Stimulated activated CD4-positive, alpha-beta T cell treated with anti-CD3 and anti-CD28 coated beads, TNF-alpha, amount 100 ng/mL, for 48 hours (primary cell): ENCODE measurements at places on chromosomes 6 and 20.

DNA sequence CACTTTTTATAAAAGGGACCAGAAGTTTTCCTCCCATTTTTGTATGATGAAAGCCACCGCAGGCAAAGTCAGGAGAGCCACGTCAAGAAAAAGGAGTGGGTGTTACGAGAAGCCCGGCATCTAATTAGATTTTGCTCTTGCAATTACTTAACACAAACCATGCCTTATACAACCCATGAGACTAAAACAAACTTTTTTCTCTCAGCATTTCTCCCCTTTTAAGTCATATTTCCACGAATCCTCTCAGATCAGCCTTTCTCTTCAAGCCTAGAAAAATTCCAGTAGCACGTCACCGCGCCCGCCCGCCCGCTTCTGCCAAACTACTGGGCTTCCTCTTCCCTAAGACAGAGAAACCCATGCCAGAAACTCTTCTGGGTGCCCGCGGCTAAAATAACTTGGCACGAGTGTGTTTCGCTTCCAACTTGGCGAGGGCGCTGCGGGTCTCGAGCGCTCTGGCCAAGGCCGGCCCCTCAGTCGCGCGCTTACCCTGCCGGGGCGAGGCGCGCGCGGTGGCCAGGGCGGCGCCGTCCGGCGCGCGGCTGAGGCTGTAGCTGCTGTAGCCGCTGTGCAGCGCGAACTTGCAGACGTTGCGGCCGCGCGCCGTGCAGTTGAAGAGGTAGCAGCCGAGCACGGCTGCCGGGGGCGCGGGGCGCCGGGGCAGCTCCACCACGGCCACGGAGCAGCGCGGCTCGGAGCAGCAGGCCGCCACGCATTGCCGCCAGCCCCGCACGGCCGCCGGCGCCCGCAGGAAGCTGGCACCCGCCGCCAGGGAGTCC lies 1.0 kb downstream of the LRP11 start:
- DNase-seq = peak; percentile 32

- DNase-seq = peak; percentile 45
These were observed 32.7 kb upstream of the ID4 start for GRCh38 chr6:19804205-19805128.

DNA sequence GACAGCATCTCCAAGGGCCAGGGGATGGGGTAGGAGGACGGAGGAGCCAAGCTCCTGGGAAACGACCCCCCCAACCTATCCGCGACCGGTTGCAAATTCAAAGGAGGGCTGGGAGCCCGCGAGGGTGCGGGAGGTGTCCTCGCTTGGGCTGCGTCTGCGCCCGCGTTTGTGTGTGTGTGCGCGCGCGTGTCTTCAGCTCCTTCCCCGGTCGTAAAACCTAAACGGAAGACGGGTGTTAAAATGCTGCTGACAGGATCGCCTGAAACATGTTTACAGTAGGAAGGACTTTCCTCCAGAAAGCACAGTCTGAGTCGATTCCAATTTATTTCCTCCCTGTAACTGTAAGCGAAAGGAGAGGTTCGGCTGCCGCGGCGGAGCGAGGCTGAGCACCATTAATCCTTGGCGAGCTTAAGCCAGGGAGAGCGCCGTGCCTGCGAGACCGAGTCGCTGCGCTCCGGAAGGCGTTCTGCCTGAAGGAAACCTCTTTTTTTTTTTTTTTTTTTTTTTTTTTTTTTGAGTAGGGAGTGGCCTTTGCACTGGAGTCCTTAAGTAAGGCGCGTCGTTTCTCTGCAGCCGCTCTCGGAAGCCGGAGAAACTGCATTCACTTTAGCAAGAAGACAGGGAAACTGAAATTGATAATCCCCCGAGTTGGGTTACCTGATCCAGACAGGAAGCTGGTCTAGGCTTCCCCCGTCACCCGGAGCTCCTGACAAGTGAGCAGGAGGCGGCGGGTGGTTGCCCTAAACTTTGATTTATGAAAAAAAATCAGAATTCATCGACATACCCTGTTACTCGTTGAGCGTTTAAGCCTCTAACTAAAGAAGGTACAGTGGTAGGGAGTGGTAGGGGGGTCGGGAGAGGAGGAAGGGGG lies 4.8 kb upstream of the SOX4 start:
- no peak for DNase-seq

DNA sequence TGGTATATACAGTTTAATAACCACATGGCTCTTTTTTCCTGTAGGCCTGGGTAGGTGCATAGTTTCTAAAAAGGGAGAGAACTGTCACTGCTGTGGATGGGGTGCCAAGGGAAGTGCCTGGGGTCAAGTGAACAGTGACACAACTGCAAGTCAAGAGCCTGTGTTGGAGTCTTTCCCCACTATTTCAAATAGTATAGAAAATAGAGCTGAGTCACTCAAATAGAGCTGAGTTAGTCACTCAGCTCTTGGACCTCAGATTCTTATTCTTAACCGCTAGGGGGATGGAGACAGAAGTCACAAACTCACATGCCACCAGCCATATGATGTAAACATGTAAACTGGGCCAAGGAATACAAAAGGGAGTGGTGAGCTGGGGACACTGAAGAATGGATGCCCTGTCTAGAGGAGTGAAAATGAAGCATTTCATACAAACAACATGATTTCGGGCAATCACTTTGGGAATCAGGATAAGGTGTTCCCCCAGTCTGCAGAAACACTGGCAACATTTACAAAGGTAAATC lies 2.1 kb downstream of the NQO2 start:
- no peak for DNase-seq

DNA sequence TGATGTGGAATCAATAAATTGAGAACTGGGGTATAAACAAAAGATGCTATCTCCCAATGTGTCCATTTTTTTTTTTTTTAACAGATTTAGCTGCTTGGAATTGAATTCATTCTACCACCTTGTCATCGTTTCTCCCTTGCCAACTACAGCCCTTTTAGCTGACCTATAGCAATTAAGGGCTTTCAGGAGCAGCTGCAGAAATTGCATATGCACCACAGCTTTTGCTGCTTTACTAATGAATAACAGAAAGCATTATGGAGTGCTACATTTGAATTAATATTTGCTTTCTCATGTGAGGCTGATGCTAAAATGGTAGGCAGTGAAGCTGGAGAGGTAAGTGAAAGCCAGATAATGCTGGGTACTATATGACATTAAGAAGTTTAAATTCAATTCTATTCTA lies 5.7 kb downstream of the SESN1 start:
- no peak for DNase-seq

- no peak for DNase-seq
These were observed 327.0 kb downstream of the BMP2 start for GRCh38 chr20:7094438-7094997.

DNA sequence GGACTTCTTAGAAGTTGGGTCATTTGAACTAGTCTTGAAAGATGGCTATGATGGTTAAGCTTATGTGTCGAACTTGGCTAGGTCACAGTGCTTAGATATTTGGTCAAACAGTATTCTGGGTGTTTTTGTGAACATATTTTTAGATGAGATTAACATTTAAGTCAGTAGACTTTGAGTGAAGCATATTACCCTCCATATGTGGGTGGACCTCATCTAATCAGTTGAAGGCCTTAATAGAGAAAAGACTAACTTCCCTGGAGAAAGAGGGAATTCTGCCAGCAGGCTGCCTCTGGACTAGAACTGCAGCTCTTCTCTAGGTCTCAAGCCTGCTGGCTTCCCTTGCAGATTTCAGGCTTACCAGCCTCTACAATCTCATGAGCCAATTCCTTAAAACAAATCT lies 76.9 kb downstream of the RCAN2 start:
- no peak for DNase-seq

- DNase-seq = no peak
These were observed 84.9 kb upstream of the LRFN2 start for GRCh38 chr6:40672087-40672486.

- DNase-seq = no peak
These were observed 1.2 kb downstream of the AKAP12 start for GRCh38 chr6:151240791-151241642.

- DNase-seq = no peak
These were observed 672 bp downstream of the CARMIL1 start for GRCh38 chr6:25279748-25280343.

GRCh38 chr6:44575644-44576043 lies 188.1 kb downstream of the CDC5L start:
- DNase-seq = no peak

DNA sequence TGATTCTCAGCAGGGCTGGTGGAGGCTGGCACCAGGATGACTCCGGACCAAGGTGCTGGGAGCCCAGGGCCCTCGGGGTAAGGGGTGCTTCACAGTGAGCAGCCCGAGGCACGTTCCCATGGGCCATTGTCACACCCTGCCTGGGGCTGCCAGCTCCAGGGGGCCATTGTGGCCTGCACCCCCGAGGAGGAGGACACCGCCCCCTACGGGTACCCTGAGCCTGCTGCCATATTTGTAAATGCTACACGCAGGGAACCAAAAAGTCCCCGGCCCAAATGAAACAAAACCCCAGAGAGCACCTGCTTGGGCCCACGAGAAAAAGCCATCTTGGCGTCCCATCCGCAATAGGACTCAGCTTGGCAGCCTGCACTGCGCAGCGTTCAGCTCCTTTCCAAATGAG lies 64.7 kb upstream of the GATA5 start:
- DNase-seq = no peak

DNA sequence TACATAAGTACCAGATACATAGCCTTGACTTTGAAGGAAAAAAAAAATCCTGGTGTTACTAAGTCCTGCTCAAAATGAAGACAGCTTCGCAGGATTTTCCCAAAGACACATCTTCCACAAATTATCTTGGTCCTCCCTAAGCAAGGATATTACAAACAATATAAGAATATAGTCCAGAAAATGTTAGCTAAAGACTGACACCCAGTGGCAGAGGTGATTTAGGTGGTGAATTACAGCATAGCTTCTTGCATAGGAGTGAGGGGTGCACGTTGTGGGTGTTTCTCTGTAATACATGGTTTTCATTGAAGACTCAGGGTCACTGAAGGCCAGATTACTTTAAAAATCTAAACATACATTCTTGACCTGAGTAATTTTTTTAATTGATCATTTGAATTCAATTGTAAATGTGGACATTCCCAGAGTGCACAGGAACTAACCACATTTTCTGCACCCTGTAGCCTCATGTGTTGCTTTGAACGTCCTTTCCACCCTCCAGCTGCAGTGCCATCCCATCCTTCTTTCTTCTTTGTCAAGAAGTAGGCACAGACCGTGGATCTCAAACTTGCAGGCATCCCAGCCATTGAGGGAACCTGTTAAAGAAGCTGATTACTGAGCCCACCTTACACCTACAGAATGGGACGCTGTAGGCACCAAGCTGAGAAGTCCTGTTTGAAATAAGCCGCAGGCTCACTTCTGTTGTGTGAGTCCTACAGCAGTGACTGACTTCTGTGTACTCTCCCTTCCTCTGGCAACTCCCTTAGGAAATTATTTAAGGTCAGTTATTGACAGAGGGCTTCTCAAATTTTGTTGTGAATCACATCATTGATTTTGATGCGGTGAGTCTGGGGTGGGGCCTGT lies 102.6 kb downstream of the PERP start:
- DNase-seq = no peak

DNA sequence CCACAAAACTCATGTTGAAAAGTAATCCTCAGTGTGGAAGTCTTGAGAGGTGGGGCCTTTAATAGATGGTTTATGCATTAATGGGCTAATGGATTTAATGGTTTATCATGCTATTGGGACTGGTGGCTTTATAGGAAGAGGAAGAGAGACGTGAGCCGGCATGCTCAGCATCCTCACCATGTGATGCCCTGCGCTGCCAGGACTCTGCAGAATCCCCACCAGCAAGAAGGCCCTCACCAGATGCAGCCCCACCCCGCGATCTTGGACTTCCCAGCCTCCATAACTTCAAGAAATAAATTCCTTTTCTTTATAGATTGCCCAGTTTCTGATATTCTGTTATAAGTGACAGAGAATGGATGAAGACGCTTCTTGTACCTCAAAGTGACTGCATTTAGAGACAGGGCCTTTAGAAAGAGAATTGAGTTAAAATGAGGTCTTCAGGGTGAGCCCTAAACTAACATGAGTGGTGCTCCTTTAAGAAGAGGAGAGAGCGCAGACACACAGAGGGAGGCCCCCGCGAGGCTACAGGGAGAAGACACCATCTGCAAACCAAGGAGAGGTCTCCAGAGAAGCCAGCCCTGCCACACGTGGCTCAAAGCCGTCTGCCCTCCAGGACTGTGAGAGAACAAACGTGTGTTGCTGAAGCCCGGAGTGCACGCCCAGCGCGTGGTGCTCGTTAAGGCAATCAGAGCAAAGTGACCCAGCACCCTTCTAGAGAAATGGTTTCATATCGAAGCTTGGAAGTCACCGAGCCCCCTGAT lies 56.9 kb downstream of the IRF4 start:
- no peak for DNase-seq

- DNase-seq = no peak
These were observed 127.4 kb downstream of the ZNF217 start for GRCh38 chr20:53466279-53466678.

GRCh38 chr6:829656-830055 lies 136.7 kb upstream of the EXOC2 start:
- DNase-seq = no peak

DNA sequence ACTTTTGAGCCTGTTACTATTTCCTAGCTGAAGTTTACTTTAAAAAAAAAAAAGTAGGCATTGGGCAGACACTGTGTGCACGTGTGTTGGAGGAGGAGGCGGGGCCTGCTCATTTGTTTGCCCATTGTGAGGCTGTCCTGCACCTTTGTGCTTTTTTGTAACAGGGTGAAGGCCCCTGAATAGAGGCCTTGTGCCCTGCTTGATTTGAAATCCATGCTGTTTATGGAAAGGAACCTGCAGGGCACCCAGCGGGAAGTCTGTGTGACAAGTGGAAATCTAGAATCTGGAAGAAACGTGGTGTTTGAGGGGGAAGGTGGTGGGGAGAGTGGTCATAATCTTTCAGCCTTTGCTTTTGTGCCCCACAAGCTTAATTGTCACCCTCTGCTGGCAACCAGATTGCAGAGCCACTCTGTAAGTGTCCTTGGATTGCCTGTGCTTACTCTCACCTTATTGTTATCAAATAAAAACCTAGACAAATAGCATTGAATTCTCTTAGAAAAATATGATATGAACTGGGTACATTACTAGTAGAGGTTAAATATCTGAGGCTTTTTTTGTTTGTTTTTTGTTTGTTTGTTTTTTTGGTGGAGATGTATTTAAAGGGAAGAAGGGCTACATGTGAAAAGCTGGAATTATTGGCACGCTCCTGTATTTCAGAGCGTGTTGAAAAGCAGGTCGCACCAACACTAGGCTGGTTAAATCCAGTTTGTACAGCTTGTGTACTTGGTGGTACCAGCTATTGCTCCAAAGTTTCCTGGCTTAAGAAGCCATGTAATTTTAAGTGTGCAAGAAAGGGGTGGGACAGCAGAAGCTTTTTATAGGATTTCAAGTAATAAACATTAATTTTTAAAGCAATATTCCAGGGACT lies 156.3 kb downstream of the ARID1B start:
- DNase-seq = no peak

- DNase-seq = no peak
These were observed 744 bp upstream of the FOXO3 start for GRCh38 chr6:108559884-108560462.

DNA sequence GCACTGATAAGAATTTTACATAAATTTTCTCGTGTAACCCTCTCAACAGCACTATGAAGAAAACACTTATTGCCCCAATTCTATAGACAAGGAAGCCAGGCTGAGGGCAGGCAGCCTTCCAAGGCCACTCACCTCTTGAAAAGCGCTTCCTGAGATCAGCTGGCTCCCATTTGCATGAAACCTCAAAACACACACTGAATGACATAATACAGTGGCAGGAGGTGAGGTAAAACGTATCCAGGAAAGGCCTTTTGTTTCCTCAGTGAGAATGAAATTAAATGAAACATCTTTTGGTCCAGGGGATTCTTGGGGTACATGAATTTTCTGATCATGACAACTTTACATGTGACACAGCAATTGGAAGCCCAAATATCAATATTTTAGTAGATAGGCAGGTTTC lies 112.5 kb downstream of the WDR27 start:
- no peak for DNase-seq

- DNase-seq = no peak
These were observed 43.8 kb downstream of the PTCHD4 start for GRCh38 chr6:48067148-48067712.
